ENCODE measurements at places on chromosomes 1 and 21.

DNA sequence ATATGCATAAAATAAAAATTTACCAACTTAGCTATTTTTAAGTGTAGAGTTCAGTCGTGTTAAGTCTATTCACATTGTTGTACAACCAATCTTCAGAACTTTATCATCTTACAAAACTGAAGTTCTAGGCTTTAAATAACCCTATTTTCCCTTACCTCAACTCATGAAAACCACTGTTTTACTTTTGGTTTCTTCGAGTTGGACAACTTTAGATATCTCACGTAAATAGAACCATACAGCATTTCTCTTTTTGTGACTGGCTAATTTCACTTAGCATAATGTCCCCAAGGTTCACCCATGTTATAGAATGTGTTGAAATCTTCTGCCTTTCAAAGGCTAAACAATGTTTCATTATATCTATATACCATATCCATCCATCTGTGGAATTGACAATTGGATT is 819.0 kb upstream of the ADGRL4 start:
- DNase-seq = no peak

DNA sequence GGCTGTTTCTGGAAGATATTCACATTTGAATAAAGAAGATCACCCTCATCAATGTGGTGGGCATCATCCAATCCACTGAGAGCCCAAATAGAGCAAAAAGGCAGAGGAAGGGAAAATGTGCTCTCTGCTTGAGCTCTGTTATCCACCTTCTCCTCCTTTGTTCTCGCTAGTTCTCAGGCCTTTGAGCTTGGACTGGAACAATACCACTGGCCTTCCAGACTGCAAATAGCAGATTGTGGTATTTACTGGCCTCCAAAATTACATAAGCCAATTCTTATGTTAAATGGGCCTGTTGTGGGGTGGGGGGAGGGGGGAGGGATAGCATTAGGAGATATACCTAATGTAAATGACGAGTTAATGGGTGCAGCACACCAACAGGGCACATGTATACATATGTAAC is 219.3 kb downstream of the C1orf94 start:
- no peak for DNase-seq

- no peak for DNase-seq
These were observed 29.4 kb upstream of the KCNQ4 start for GRCh38 chr1:40754201-40754600.

GRCh38 chr1:55959136-55959548 is 620.2 kb downstream of the PLPP3 start:
- no peak for DNase-seq

GRCh38 chr1:155293086-155293749 is 8.0 kb downstream of the PKLR start:
- no peak for DNase-seq

GRCh38 chr1:29830383-29830782 is 594.1 kb downstream of the PTPRU start:
- DNase-seq = no peak

DNA sequence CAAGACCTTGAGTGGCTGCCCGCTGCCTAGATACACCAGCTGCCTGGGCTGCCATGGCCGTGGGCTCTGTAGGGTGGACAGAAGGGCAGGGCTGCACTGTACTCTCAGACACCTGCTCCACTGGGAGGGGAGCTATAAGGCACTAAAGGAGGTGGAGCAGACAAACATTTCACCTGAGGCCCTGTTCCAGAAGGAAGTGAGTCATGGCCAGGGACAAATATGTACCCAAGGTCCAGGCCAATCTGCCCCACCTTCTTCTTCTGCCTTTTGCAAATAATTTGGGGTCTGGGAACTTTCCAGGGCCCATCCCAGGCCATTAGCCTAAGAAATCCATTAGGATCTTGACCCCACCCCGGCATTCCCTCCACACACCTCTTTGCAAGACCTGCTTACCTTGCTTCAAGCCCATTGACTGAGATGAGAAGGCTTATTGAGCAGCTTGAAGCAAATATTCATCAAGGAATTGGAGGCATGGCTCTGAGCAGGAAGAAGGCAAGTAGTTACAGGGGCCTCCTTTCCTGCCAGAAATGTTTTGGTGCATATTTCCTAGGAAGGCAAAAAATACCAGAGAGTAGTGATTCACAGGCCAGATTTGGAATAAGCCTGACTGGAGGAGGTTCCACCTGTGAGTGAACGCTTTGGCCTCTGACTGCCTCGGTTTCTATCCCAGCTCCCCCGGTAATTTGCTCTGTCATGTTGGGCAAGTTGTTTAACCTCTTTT is at the start of gene CAPN8:
CAPN8 (minus strand) TSS at position 110 of the 721 bp plus-strand sequence; CDS start at position 55, 55 bp downstream.
- no peak for DNase-seq

DNA sequence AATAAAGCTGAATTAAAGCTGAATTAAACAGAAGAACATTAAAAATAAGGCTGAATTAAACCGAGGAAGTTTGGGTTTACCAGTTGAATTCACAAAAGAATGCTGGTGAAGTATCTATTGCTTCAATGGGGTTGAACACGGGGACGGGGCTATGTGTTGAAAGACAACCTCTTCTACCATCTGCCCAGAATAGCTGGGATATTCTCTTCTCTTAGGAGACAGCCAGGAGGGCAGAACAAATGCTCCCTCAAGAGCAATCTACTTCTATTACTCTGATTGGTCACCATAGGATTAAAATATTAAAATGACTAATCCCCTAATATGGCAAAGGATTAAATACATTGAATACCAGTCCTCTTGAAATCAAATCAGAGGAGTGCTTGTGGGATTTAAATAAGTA is 68.4 kb downstream of the LPGAT1 start:
- no peak for DNase-seq

GRCh38 chr1:194705123-194705854 is 1518.9 kb upstream of the B3GALT2 start:
- DNase-seq = no peak

- no peak for DNase-seq
These were observed 86.5 kb upstream of the MACF1 start for GRCh38 chr1:39117899-39118450.

DNA sequence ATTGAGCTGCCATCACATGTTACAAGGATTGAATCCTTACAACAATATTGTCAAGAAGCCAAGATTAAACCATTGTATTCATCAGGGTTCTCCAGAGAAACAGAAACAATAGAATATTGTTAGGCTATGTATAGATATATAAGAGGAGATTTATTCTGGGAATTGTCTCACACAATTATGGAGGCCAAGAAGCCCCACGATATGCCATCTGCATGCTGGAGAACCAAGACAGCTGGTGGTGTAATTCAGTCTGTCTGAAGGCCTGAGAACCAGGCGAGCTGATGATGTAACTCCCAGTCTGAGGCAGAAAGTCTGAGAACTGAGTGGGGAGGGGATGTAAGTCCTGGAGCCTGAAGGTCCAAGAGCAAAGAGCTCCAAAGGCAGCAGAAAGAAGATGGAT is 14.5 kb upstream of the TTF2 start:
- no peak for DNase-seq

- no peak for DNase-seq
These were observed 20.4 kb downstream of the CSDE1 start for GRCh38 chr1:114737314-114737849.

- peak; percentile 23 for DNase-seq
These were observed 1.8 kb downstream of the SLC45A3 start for GRCh38 chr1:205678286-205679111.

GRCh38 chr1:155139895-155140629 is at the start of gene DPM3:
DPM3 (minus strand) TSS chr1:155140531; CDS start chr1:155140240, 291 bp downstream.
- peak; percentile 88 for DNase-seq

- no peak for DNase-seq
These were observed 98.9 kb downstream of the DMRTB1 start for GRCh38 chr1:53557830-53558738.

DNA sequence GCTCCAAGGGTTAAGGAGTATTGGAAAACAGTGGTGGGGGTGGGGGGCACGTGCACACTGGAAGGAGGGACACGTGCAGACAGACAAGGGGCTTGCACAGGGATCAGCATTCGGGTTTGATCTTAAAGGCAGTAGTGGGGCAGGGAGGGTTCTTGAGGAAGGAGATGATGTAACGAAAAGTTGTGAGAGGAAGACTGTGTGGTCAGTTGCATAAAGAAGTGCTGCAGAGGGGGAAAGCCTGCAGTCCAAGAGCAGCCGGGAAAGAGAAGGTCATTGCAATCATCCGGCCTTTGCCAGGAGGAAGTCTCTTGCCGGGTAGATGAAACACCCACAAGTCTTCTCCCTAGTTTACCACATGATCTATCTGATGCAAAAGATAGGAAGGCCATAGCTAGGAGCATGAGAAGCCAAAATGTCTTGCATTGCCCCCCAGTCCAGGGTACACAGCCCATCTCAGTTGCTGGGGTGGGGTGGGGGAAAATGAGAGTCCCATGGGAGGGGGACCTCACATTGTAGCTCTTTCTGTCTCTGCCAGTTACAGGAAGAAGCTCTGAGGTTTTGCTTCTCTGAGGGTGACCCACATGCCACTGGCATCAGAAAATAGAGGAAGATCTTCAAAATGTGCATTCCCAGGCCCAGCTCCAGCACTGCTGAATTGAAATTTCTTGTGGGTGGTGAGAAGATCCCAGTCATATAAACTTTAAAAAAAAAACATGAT is 202.5 kb upstream of the RAB4A start:
- DNase-seq = no peak

DNA sequence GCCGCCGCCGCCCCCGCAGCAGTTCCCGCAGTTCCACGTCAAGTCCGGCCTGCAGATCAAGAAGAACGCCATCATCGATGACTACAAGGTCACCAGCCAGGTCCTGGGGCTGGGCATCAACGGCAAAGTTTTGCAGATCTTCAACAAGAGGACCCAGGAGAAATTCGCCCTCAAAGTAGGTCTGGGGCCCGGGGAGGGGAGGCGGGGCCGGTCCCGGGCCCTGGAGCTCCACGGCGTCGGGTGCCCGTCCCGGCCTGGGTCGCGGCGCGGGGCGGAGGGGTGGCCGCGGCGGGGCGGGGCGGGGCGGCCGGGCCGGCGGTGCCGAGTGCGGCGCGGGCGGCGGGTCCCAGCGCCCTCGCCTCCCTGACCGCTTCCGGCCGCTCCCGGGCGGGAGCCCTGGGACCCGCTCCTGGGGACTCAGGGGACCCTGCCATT is 646 bp downstream of the MAPKAPK2 start:
- DNase-seq = peak; percentile 79

GRCh38 chr1:246008363-246008831 is 498.7 kb downstream of the SMYD3 start:
- no peak for DNase-seq
